ENCODE measurements at places on chromosomes 7 and 10.

GRCh38 chr7:26135551-26135950 lies 16.4 kb upstream of the NFE2L3 start:
- no peak for DNase-seq

DNA sequence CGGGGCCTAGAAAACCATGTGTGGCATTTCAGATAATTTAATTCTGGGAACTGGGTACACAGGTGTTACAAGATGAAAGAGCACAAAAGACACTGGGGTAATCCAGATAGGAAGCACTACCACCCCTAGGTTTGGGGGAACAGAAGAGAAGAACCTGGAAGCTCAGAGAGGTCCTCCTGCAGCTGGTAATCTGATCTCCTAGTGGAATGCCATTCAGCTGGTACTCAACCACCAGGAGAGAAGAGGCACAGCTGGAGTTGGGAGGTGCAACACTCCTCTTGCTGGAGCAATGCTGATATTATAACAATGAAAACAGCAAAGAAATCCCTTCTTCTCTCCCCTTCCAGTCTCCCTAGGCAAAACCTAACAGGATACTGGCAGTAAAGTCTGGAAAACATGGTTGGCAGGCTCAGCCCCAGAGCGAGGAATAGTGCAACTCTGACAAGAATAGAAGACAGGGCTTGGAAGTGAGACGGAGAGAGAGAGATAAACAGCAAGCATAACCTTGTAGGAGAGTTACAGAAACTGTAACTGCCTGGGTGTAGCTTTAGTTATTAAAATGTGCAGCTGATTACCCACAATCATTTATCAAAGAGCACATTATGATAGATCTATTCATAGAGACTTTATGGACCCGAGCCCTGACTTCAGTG lies 35.0 kb downstream of the NRF1 start:
- DNase-seq = no peak

- no peak for DNase-seq
Observed at GRCh38 chr10:116779076-116779687, 36.8 kb upstream of the HSPA12A start.

DNA sequence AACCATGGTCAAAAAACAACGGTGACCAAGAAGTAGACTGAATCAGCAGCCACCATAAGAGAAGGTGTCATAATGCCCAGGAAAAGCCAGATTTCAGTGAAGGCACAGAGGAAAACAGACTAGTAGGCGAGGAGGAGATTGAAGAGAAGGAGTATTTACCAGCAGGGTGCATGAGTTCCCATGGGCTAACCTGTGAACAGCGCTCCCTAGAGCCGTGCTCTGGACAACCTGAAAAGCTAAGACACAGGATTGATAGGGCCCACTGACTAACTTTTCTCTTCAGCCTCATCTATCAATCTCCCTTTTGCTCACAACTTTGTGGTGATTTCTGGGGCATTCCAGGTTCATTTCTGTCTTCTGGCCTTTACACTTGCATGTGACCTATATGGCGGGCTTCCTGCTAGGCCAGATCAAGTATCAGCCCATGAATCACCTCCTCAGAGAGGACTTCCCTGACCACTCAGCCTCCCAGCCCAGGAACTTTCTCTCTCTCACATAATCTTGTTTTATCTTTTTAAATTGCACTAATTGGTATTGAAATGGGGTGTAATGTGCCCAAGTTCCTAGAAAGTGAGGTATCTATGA lies 12.8 kb downstream of the ANKRD22 start:
- DNase-seq = no peak

DNA sequence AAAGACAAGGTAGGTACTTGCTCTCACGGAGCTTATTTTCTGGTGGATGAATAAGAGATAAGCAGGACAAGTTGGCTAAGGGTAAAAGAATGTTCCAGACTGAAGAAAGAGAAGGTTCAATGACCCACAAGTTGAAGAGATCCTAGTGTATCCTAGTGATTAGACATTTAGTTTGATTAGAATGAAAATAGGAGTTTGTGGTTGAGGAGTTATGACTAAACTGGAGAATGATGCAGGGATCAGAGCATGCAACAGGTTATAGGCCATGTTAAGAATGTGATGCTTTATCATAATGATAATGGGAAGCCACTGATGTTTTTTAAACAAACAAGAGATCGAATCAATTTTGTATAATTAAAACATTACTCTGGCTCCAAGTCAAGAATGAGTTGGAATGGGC lies 357.2 kb downstream of the HPSE2 start:
- no peak for DNase-seq

DNA sequence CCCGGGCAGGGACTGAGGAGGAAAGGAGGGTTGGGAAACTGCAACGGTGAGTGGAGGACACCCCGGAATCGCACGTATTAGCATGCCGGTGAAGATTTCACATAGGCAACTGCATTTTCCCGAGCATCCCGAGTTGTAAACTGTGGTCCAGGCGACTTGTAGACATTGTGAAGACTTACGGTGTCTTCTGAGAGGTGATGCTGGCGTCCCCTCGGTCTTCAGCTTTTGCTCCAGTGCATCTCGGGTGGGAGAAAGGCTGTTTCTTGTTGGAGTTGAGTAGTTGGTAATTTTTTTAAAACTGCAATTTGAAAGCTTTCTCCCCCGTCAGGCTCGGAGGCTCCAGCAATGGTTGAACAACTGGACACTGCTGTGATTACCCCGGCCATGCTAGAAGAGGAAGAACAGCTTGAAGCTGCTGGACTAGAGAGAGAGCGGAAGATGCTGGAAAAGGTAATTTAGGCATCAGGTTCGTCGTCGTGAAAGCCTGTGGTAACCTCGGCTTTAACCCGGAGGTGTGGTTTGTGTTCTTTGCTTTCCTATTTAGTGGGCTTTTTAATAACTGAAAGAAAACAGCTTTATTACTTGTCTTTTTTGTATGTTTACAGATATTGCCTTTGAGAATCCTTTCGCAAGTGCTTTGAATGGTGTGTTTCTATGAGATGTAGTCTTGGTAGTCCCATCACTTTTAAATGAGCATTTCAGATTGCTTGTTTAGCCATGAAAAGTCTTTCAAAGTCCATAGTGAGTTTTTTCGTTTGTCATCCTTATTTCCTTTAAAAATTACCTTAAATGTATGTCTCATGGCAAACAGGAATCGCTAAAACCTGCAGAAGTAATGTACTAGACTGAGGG lies 687 bp downstream of the HELLS start:
- DNase-seq = no peak

GRCh38 chr7:130263130-130263529 lies 3.5 kb upstream of the CPA2 start:
- no peak for DNase-seq

GRCh38 chr7:79598351-79598750 lies 144.9 kb upstream of the MAGI2 start:
- no peak for DNase-seq

- DNase-seq = no peak
Observed at GRCh38 chr7:135970682-135971365, 6.3 kb downstream of the MTPN start.

DNA sequence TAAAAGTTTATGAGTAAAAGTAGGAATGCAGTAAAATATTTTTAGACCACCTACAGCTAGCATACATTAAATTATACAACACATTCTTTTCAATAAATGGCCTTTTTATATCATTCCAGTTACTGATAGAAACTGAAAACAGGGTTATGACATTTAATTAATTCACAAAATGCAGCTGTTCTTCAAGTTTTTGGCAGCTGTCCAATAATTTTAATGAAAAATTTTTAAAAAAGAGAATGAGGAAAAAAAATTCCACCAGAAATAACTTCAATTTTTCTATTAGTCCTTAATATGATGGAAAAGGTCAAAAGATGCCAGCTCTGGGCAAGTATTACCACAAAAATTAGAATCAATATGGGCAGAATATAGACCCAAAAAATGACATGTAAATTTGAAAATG lies 11.9 kb upstream of the LRRC72 start:
- no peak for DNase-seq

- DNase-seq = no peak
Observed at GRCh38 chr10:74145133-74145532, 5.5 kb downstream of the AP3M1 start.

- DNase-seq = no peak
Observed at GRCh38 chr7:13169356-13169755, 481.9 kb downstream of the ARL4A start.

DNA sequence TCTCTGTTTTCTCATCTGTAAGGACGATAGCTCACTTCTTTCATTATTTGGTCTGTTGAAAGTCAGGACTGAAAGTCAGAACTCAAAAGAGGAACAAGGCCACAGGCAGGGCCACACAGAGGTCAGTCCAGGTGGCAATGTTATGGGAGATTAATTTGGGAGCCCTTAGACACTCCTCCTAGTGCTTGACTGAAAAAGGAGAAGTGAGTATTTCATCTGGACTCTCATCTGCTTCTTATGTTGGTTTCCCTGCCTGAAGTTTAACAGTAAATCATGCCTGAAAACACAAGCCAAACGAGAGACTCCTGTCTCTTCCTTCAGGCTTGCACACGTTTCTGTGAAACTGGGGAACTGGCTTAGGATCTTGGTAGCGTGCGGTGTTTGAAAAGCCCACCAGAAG lies 248.5 kb downstream of the BUB3 start:
- DNase-seq = no peak

DNA sequence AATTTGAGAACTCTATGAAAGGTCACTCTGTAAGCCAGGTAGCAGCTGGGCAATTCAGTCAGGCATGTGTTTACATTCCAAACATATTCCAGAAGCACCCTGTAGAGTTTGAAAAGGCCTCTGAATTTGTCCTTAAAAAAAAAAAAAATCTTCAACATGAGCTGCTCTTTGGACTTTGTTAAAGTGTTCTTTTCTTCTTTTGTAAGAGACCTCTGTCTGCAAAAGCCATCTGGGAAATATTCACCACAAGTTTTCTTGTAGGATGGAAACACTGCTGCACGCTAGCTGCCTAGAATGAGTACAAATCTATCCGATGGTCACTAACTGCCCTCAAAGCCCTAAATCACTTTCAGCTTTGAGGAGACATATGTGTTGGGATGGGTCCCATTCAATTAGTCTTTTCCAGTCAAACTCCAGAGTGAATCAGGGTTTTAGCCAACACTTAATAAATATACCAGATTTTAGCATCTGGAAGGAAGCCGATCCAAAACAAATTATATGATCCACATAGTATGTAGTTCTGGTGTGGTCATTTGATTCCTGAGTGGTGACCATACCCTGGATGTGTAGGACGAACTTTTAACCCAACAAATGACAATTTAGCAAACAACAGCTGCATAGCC lies 85.9 kb downstream of the CD36 start:
- no peak for DNase-seq

GRCh38 chr10:16458166-16458955 lies 21.6 kb downstream of the PTER start:
- no peak for DNase-seq

GRCh38 chr10:27383595-27384542 lies 120.2 kb upstream of the RAB18 start:
- no peak for DNase-seq

DNA sequence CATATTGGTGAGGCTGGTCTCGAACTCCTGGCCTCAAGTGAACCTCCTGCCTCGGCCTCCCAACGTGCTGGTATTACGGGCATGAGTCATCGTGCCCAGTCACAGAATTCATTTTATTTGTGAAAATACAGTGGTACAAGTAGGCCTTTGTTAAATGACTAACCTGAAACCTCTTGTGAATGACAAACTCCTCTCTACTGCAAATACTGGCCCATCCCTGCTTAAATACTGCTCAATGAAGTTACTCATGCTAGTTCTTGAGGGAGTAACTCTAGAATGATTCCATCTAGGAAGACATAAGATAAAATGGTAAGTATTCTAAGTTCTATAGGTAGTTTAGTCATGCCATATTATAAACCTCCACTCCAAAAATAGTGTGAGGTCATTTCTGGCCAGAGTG lies 80.7 kb downstream of the UBE2H start:
- no peak for DNase-seq

GRCh38 chr10:607545-608185 lies 81.8 kb downstream of the DIP2C start:
- DNase-seq = no peak

GRCh38 chr7:10756981-10757380 lies 216.7 kb upstream of the PHF14 start:
- DNase-seq = no peak

- DNase-seq = no peak
Observed at GRCh38 chr7:115763347-115763746, 267.2 kb downstream of the TFEC start.
